Activated T-helper 1 cell treated with anti-CD3 and anti-CD28 coated beads, Interleukin-2, amount 50 U/mL, for 16 hours (primary cell): ENCODE measurements at places on chromosomes 13 and 19.

DNA sequence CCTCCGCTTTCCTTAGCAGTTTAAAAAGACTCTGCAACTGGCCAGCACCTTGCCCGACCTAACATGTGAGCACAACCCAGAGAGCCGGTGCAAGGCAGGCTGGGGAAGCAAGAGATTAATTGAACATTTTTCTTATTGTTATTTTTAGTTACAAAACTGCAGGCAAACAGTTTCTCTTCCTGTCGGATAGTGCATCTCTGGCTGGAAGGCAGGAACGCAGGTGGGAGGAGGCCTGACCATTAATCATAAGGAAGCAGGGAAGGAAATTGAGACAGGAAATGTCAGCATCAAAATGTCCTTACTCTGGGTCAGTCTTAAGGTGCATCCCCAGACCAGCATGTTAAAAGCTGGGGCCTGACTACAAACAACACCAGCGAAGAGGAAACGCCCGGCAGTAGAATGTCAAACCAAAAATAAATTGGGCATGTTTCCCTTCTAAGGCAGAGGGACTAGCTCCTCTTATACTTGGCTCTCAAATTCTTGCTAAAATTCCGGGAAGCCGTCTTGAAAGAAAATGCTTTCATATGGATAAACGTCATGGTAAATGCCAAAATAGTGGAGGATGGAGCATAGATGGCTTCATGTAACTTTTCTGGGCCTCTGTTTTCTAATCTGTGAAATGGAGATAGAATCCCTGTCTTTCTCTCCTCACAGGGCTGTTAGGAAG is 226.8 kb downstream of the RAP2A start:
- DNase-seq: no peak

- DNase-seq: no peak
Observed at GRCh38 chr13:20174656-20175405, 14.0 kb upstream of the GJA3 start.

DNA sequence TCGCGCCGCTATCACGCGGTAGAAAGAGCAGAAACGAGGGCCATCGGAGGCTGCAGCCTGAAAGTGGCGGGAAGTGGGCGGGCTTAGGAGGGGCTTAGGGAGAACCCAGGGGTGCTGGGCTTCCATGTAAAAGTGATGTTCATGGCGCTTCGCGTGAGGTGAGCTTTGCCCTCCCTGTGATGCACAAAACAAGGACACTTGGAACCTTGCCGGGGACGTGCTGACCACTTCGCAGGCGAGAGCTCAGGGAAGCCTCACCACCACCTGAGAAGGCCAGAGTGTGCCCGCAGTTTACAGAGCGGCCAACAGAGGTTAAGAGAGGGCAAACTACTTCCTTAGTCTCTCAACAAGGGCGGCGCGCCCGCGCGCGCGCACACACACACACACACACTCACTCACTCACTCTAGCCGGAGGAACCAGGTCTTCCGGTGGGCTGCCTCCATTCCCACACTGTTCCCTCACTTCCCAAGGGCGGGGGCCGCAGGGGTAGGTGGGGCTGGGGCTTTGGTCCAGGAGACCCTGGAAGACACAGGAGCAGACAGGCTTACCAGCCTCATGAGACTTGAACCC is 651 bp downstream of the GAPDHS start:
- DNase-seq: peak; percentile 9

DNA sequence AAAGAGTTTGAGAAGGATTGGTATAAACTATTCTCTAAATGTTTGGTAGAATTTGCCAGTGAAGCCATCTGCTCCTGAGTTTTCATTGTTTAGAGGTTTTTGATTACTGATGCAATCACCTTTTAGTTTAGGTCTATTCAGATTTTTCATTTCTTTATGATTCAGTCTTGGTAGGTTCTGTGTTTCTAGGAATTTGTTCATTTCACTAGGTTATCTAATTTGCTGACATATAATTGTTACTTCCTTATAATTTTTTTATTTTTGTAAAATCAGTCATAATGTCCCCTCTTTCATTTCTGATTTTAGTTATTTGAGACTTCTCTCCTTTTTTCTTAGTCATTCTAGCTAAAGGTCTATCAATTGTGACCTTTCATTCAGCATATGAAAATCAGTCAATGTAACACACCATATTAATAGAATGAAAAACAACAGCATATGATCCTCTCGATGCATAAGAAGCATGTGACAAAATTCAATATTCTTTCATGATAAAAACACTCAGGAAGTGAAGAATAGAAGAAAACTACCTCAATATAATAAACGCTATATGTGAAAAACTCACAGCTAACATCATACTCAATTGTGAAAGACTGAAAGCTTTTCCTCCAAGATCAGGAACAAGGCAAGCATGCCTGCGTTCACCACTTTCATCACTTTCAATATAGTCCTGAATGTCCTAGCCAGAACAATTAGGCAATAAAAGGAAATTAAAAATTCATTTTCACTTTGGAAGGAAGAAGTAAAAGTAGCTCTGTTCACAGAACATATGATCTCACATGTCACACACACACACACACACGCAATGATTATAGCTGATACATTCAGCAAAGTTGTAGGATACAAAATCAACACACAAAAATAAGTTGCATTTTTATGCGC is 149.1 kb downstream of the COG6 start:
- DNase-seq: no peak

DNA sequence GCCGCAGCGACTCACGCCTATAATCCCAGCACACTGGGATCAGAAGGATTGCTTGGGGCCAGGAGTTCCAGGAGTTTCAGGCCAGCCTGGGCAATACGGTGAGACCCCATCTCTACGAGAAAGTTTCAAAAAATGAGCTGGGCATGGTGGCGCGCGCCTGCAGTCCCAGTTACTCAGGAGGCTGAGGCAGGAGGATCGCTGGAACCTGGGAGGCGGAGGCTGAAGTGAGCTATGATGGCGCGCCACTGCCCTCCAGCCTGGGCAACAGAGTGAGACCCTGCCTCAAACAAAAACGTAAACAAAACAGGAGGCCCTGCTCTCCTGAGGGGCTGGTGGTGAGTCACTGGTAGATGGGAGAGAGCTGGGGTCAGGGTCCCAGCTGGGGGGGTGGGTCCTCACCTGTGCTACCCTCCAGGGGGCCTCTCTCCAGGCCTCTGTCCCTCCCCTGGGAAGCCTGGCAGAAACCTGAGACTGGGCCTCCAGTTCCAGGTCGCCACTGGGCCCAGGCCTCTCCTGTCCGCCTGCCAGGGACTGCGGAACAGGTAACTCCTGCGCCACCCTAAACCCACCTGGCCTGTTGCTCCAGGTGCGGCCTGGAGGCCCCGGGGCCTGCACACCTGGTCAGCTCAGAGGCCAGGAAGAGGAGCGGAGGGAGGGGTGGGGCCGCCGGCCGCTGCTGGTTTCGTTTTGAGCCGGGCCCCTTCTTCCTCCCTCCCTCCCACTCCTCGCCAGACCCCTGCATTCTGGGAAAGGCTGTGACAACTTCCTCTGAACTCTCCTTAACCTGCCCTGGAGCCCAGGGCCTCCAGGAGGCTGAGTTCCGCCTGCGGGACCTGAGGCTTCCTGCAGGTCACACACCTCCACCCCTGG is 17.2 kb upstream of the ZBTB7A start:
- no peak for DNase-seq

DNA sequence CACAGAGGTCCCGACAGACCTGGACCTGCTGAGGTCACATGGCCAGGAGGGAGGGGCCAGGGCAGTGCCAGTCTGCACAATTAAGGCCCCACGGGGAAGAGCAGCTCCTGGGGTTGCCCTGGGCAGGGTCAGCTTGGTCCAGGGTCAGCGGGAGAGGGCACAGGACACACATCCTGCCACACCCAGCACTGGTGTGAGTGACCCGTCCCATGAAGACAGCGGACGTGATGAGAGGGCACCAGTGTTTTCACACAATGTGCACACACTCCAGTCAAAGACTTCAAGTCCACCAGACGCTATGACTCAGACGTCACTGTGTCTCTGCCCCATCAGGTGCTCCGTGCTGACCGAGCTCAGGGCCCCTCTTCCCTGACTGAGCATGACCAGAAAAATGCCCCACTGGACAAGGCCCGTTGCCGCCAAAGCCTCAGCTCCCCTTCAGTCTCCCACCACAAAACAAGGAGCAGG is 4.2 kb downstream of the TMEM259 start:
- DNase-seq: no peak

DNA sequence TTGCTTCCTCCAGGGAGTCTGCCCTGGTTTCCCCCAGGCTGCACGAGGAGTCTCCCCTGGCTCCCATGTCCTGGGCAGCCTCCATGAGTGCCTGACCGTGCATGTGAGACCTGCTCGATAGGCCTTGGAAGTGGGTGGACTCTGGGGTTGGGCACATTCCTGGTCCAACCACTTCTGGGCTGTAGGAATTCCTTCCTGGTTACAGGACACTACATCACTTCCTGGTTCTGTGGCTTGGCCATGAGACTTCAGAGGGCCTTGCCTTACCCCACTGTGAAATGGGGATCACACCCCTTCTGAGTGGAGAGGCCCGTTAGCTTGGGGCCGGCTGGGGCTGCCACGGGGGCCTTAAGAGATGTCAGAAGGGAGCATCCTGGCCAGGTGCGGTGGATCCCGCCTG is 4.0 kb upstream of the ZNF628 start:
- DNase-seq: no peak

DNA sequence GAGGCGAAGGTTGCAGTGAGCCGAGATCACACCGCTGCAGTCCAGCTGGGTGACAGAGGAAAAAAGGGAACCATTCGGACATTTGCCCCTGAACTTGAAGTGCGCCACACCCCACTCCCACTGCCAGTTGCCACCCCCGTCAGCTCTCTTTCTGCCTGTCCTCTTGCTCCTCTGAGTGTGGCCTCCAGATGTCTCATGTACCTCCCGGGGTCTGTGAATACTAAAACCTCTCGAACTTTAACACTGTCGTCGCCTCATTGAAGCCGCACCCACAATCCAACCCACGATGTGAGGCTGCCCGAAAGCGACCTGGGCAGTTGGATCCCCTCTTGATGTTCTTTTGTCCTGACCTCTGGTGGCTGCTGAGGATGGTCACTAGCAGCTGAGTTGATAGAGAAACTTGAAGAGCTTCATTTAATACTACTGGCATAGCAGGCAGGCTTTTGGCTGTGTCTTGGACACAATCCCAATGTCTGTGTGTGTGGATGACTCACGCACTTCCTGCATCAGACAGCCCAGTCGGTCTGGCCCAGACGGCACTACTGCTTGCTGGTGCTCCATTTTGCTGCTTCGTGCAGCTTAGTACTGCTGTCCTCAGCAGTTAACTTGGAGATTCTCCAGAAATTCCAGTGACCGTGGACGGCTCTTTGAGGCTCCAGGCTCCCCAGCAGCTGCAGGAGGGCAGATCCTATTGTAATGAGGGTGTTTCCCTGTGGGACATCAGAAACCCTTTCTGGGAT is 4.2 kb downstream of the FPR3 start:
- no peak for DNase-seq

DNA sequence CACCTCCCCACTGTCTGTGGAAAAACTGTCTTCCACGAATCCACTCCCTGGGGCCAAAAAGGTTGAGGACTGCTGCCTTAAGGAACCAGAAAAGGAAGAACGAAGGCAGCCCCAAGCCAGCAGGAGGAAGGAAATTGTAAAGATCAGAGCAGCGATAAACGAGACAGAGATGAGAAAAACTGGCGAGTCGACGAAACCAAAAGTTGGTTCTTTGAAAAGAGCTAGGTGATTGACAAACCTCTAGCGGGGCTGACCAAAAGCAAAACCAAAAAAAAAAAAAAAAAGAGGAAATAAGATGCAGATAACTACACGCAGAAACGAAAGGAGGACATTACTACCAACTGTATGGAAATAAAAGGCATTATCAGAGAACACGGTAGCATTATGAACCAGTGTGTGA is 76.9 kb downstream of the GADD45B start:
- no peak for DNase-seq

GRCh38 chr19:38596057-38596981 is 21.4 kb downstream of the MAP4K1 start:
- DNase-seq: no peak

DNA sequence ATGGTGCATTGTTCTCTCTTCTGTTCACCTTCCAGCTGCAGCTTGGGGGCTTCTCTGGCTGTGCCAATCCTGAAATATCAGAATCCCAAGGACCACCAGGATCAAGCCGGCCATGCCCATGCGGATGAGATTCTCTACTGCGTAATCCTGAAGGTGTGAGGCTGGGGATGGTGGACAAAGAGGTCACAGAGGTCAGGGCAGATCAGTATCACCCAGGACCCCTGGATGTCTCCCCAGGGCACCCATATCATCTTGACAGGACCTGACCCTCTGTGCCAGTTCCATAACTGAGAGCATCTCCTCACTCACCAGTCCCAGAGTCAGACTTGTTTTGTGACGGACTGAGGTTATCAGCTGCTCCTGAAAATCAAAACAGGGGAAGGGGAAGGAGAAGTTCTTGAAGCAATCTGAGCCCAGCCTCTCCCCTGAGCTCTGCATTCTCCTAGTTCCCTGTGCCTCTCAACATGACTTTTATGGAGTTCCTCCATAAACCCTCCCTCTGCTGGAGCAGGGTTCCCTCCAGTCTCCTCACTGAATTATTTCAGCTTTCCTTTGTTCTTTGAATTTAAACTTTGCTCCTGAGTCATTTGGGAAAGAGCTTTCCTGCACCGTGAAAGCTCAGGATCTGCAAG is 5.5 kb downstream of the LILRA5 start:
- DNase-seq: no peak

DNA sequence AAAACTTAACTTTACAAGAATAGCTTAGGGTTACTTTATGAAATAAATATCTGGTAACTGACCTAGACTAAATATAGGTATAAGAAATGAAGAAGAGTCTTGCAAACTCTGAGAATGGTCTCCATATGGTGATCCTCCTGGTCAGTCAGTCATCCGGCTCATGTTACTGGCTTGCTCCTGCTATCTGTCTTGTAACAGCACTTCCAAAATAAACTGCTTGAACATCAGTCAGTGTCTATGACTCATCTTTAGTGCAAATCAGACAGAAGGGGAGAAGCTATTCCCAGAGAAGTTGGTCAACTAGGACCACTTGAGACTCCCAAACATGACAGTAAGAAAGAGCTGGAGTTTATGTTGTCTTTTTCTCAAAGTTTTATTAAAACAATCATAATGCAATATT is 1550.9 kb downstream of the PCDH9 start:
- DNase-seq: no peak

DNA sequence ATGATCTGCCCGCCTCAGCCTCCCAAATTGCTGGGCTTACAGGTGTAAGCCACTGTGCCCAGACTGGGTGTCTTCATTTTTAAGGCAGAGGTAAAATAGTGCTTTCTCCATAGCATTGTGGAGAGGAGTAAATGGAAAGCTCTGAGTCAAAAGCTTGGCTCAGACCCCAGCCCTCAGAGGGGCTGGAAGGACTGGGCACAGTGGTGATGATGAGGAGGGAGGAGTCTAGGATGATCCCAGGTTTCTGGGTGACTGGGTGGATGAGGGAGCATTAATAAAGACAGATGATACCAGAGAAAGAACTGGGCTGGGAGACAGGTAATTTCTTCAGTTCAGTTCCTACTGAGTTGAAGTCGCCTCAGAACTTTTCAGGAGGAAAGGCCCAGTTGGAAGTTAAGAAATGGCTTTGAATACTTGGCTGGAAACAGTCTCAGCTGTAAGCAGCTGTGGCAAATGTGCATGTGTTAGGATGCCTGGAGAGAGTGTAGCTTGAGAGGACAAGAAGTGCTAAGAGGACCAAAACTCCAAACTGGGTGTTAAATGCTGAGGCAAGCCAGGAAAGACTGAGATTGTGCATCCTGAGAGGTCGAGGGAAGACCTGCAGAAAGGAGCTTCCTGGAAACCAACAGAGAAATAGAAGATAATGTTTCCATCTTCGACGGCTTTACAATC is 37.1 kb upstream of the MEDAG start:
- DNase-seq: no peak
